ENCODE measurements at places on chromosomes 12 and 14. TPM values are rescaled to one million over a fixed set of nuclear protein-coding genes. Genes with fewer than 3 reads are reported as not detected.

The GPR135 gene
- 9.1 TPM for total RNA-seq

The LRP1-AS gene
- not detected for total RNA-seq

The C1S gene
- total RNA-seq, result 454 TPM

The CISTR gene
- not detected for total RNA-seq

The SMIM41 gene
- total RNA-seq, result 26.6 TPM

The CLEC1B gene
- total RNA-seq, result not detected

The PEBP1 gene
- total RNA-seq, result 315 TPM

The DAZAP2 gene
- total RNA-seq, result 451 TPM

Measured in esophagus muscularis mucosa (tissue), 4 donors.